ENCODE measurements at places on chromosomes 2 and 18.

GRCh38 chr2:162403884-162404283, 60.0 kb downstream of the GCA start:
- no peak for DNase-seq

DNA sequence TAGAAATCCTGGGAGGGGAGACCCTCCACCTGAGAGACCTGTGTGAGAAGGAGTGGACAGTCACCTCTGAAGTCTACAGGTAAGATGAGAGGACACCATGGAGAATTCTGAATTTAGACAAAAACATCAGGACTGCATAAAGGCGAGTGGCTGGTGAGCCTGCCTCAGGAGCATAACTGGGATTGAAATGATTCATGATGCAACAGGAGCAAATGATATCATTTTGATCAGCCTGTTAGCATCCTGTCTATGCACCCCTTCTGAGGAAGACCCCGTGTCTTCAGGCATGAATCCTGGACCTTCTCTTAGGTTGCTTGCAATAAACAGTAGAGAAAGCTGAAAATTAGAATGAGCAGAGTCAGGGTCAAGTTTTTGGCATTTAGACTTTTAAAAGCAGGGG, 245.8 kb downstream of the ETAA1 start:
- no peak for DNase-seq

DNA sequence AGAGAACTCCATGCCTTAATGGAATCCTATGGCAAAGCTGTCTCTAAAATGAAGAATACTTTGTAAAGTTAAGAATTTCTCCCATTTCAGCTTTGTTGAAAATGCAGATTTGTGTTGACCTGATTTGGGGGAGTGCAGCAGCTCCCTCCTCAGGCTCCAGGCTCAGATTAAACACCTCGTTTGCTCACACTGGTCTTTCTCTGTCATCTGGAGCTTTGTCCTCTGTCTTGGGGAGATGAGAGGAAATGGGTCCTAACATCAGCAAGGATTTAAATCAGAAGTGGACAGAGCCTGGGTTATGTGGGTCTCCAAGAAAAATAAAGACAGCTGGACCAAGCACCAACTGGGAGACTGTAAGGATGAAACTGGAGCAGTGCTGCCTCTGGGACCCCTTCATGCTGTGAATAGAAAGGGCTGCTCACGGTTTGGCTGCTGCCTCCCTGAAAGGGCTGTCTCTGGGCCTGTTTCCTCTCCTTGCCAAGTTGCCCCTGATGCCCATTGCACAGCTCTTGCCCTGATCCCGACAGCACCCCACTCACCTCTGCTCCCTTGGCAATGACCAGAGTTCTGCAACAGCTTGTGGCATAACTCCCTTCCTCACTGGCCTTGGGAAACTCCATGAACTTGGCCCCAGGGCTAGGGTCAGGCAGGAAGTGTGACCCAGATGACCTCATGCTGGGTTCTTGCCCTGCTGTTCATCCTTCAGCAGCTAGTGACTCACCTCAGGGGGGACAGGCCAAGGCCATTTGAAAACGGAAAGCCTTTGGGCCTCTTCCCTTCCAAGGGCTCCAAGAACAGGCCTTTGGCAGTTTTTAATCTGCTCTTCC, 197.2 kb downstream of the CYP26B1 start:
- DNase-seq, result no peak

DNA sequence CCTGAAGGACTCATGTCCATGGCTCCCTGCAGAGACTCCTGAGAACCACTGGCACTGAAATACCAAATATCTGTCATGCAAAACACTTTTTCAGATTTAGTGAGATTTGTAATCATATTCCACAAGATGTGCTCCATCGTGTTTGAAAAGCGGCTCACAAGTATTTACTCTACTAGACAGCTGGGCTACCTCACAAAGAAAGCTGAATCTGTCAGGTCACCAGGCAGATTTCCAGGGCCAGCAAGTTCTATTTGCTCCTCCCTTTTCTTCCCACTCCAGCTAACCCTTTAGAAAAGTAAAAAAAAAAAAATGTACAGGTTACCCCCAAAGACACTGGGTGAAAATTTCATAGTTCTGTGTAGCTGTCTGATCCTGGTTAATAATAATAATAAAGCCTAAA, 22.9 kb downstream of the WIPF1 start:
- no peak for DNase-seq

GRCh38 chr2:201908901-201909300, 102.6 kb downstream of the CDK15 start:
- no peak for DNase-seq

DNA sequence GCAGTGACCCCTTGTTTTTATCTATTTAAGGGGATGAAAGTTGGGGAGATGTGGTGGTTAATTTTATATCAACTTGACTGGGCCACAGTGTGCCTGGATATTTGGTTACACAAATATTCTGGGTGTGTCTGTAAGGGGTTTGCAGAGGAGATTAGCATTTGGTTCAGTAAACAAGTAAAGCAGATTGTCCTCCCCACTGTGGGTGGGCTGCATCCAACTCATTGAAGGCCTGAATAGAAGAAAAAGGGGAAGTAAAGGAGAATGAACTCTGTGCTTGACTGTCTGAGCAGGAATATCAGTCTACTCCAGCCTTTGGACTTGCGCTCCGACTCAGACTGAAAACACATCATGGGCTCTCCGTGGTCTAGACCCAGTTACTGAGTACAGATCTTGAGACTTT, 80.9 kb downstream of the GCA start:
- DNase-seq, result no peak

DNA sequence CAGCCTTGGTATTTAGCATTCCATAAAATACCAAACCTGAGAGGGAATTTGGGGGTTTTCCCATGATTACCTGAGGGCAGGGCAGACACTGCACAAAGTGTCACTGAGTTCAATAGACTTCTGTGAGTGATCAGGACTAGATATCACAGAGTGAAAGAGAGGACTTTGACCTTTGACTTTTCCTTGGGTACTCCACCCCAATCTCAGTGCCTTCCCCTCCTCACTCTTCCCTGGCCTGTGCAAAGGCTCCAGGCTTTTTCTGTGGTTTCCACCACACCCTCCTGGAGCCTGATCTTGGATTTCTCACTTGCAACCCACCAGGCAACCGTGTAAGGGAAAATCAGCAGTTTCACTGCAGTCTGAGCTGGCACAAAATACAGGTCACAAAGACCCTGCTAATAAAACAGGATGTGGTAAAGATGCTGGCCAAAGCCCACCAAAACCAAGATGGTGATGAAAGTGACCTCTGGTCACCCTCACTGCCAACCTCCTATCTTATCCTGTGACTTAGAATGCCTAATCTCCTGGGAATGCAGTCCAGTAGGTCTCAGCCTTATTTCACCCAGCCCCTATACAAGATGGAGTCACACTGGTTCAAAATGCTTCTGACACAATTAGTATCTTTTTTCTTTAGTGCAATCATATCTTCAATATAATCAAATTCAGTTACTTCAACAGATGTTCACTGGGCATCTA, 64.0 kb downstream of the BOD1L2 start:
- DNase-seq, result no peak
